Testis (tissue), 5 donors: ENCODE measurements at places on chromosomes 6 and 20. TPM values are rescaled to one million over a fixed set of nuclear protein-coding genes. Genes with fewer than 3 reads are reported as not detected.

Gene PNISR
- 184 TPM for total RNA-seq

Gene PPP1R11
- 40.2 TPM for total RNA-seq

Gene ZSCAN12
- 12.2 TPM for total RNA-seq

Gene HNF4A
- 1.2 TPM for total RNA-seq

Gene TRMT6
- 25.1 TPM for total RNA-seq

Gene SMLR1
- 0.31 TPM for total RNA-seq

Gene MPC1
- total RNA-seq = 22.5 TPM

Gene LTB
- total RNA-seq = not detected

Gene NNAT
- 8.7 TPM for total RNA-seq

Gene HLA-DPA1
- 48.9 TPM for total RNA-seq

Gene GLP1R
- 0.31 TPM for total RNA-seq

Gene CST5
- not detected for total RNA-seq

Gene ACTR5
- total RNA-seq = 26.9 TPM

Gene GRM1
- 2.0 TPM for total RNA-seq

Gene FLRT3
- 11.6 TPM for total RNA-seq

Gene C4A
- total RNA-seq = 123 TPM

Gene MAFB
- total RNA-seq = 9.3 TPM

Gene GUCA1A
- 6.7 TPM for total RNA-seq

Gene VEGFA
- 6.1 TPM for total RNA-seq

Gene ARID1B
- 126 TPM for total RNA-seq

Gene HLA-DOA
- 1.2 TPM for total RNA-seq

Gene DEFB124
- total RNA-seq = not detected

Gene SLC22A16
- total RNA-seq = 17.2 TPM

Gene KCNB1
- total RNA-seq = 4.6 TPM

Gene NKX2-4
- 5.1 TPM for total RNA-seq

Gene C20orf204
- 8.3 TPM for total RNA-seq

Gene NKAIN2
- total RNA-seq = 0.71 TPM

Gene OTOR
- not detected for total RNA-seq

Gene MARCKS
- total RNA-seq = 32.7 TPM

Gene KCNK5
- total RNA-seq = 1.6 TPM

Gene NKAPL
- total RNA-seq = 30.1 TPM

Gene RTEL1
- total RNA-seq = 56.8 TPM

Gene PLG
- 0.62 TPM for total RNA-seq

Gene OR2H2
- 0.25 TPM for total RNA-seq

Gene KDM1B
- total RNA-seq = 38.1 TPM

Gene TTK
- total RNA-seq = 27.4 TPM

Gene SLC17A3
- not detected for total RNA-seq

Gene RNF39
- 4.3 TPM for total RNA-seq
